Stimulated activated CD4-positive, alpha-beta T cell treated with anti-CD3 and anti-CD28 coated beads, Interleukin-2, amount 100 ng/mL, for 4 hours (primary cell): ENCODE measurements at places on chromosomes 11 and 22.

DNA sequence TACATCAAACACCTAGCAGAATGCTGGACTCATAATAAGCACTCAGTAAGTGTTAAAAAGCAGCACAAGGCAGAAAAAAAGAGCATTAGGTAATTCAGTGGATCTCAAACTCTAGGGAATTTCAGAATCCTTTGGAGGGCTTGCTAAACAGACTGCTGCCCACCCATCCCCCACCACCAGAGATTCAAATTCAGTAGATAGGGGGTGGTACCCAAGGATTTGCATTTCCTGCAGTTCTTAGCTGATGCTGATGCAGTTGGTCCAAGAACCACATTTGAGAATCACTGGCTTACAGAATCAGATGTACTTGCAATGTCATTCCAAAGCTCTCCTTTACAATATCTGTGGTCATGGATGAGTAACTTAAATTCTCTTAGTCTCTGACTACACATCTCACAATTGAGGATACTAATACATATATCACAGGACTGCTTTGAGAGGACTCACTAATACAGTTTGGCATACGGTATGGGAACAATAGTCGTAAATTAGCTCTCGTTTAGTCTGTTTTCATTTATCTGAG is 664.5 kb downstream of the KCNA4 start:
- DNase-seq: no peak

DNA sequence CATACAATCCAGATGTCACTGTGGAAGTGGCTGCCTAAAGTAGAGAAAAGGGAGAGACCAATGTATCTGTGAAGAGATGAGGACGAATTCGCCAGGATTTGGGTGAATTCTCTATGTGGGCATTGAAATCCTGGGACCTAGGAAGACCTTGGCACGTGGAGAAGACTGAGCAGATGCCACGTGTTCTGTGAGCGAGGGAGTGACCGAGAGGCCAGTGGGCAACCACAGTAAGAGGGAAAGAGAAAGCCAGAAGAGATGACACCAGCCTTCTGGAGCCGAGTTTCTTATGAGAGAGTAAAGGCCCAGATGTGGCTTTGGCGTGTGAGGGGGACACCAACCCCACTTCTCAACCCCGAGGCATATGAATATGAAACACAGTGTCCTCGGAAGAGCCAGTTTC is 228.1 kb downstream of the BUD13 start:
- no peak for DNase-seq

DNA sequence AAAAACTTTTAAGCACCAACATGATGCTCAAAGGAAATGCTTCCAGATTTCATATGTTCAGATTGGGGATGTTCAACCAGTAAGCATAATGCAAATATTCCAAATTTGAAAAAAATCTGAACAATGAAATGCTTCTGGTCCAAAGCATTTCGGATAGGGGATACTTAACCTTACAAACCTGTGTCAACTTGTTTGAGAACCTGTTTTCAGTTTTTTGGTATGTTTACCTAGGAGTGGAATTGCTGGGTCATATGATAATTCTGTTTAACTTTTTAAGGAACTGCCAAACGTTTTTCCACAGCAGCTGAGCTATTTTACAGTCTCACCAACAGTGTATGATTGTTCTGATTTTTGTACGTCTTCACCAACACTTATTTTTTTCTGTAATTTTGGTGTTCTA is 23.7 kb downstream of the FAR1 start:
- no peak for DNase-seq

GRCh38 chr11:59158206-59159068 is 13.5 kb upstream of the DTX4 start:
- peak; percentile 42 for DNase-seq

- peak; percentile 63 for DNase-seq
Measured at GRCh38 chr22:20981787-20982562, at the start of gene LZTR1. LZTR1 (plus strand) TSS chr22:20982297; CDS start chr22:20982372, 75 bp downstream.

DNA sequence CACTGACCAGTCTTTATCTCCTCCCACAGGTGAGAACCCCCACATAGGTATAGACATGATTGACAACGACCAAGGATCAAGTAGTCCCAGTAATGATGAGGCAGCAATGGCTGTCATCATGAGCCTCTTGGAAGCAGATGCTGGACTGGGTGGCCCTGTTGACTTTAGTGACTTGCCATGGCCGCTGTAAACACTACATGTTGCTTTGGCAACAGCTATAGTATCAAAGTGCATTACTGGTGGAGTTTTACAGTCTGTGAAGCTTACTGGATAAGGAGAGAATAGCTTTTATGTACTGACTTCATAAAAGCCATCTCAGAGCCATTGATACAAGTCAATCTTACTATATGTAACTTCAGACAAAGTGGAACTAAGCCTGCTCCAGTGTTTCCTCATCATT is 76.5 kb downstream of the BTBD10 start:
- DNase-seq: no peak

DNA sequence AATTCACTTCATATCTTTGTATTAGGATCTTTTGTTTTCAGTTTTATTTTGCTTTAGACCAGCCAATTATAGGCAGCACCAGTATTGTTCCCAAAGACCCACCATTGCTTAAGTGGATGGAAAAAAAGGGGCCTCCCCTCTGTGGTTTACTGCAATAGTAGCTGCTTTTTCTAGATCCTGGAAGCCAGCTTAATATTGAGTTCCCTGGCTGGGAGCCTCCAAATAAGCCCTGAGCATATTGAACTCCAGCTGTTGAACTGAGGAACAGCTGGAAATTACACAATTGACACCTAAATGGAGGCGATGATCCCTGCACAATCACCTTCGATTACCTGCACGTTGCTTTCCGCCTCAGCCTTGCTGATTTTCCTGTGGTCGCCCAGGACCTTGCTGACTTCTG is 576.0 kb downstream of the SOX6 start:
- DNase-seq: no peak

DNA sequence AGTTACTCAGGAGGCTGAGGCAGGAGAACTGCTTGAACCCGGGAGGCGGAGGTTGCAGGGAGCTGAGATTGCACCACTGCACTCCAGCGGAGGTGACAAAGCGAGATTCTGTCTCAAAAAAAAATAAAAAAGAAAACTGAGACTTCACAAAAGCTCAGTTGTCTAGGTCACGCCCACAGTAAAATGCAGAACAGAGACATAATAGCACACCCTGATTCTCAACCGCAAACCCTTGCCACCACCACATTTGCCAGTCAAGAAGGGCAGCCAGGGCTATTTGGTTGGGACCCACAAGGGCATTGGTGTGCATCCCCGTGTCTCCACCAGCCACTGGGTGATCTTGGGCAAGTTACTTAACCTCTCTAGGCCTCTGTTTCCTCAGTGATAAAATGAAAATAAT is 25.4 kb downstream of the CREB3L1 start:
- no peak for DNase-seq

- DNase-seq: no peak
Measured at GRCh38 chr11:128130052-128130451, 457.3 kb downstream of the ETS1 start.
